Stimulated activated CD4-positive, alpha-beta T cell treated with anti-CD3 and anti-CD28 coated beads, Interleukin-15, amount 100 ng/mL, for 48 hours (primary cell): ENCODE measurements at places on chromosomes 2 and 18.

DNA sequence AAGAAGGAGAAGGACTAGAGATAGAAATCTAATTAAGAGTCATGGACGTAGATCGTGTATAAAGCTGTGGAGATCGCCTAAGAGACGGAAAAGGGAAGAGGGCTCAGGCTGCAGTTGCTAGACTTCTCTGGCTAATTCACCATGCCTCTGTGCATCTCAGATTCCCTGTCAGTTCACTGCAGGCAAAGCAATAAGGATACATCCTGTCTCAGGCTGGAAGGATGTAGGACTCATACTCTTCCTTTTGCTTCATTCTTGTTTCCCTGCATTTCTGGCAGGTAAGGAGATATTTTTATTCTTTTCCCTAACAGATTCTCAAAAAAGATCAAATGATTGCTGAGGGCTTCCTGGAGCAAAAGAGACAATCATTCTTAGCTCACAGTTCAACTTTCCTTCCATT is 112.5 kb downstream of the AP1S3 start:
- DNase-seq, result no peak

GRCh38 chr18:48778344-48779011 is 172.3 kb downstream of the SMAD7 start:
- DNase-seq, result no peak

DNA sequence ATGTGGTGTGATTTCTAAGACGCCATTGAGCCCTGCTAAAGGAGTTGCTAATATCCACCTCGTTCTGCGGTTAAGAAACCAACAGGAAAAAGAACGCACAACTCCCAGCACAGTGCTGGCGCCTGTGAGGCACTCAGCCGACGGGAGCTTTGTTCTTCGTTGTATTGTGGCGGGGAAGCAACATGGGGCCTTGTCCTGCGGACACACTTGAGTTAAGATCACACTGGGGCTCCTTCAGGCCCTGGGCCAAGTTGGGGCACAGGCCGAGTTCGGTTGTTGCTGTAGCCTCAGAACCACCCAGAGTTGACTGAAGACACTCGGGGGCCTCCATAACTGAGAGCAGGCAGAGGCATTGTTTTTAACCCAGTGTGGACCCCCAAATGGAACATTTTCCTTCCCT is 30.6 kb upstream of the CD8A start:
- no peak for DNase-seq

DNA sequence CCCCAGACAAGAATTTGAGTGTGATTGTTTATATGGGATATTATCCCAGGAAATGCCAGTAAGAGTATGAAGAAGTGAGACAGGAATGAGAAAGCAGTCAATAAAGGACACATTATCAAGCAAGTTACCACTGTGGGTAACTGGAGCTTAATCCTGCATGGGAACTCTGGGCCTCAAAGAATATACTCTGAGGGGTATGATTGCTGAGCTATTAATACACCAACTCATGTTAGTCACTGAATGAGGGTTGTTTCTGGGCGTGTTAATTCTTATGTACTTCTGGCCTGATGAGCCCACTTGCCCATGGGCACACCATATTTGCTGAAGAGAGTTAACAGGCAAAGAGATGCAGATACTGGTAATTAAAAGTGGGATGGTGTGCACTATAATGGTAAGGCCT is 26.6 kb upstream of the PAIP2B start:
- no peak for DNase-seq

GRCh38 chr2:225994748-225995405 is 595.4 kb downstream of the NYAP2 start:
- no peak for DNase-seq

DNA sequence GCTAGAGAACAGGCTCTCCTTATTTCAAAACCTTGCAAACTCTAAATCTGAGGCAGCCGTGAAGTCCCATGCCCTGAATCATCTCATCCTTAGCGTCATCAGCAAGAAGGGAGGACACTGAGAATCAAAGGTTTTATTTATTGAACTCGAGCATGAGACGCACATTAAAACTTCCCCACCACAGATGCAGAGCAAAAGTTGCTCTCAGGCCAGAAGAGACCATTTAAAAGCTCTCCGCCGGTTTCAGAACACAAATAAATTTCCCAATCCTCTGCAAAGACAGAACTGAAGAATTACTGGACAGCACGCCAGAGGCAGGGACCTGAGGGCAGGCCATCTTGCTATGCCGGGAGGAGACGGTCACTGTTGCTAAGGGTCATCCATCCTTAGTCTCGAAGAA is 1.3 kb downstream of the AMMECR1L start:
- DNase-seq, result no peak

DNA sequence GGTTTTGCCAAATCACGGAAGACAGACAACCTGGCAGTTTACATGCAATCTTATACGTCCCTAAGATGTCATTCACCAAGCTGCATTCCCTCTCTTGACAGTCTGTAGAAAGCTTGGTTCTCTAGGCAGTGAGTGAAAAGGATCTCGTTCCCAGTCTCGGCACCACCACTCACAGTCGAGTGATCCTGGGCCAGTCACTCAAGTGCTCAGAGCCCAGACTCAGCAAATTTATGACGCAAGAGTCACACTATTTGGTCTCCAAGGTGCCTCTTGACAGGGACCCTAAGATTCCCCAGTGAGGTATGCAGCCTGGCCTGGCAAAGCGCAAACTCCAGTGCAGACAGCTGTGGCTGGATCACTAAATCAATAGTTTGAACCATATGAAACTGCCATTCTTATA is 77.9 kb downstream of the EIPR1 start:
- no peak for DNase-seq

- DNase-seq, result no peak
Observed at GRCh38 chr2:140424471-140424870, 1644.3 kb upstream of the NXPH2 start.

DNA sequence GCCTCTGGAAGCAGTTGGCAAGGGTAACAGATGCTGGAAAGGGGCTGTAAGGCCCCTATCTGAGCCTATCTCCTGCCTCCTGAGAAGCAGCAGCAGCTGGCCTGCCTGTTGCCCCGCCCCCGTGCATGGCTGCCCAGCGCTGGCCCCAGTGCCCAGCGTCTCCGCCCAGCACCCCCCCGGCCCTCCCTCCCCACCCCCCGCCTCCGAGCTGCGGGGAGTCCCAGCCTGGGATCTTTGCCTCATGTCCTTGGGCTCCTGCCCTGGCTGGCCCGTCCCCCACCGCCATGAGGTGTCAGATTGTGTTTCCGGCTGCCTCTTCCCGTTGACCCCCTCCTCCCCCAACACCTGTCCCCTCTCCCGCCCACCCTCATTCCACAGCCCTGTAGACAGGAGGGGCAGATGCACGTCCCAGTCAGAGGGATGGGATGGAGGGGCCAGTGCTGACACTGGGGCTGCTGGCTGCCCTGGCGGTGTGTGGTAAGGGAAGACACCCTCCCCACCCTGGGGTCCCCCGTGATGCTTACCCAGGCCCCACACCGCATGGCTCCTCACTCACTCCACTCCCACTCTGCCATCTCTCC is at the start of gene CHRND:
TSS of gene CHRND (plus strand) at position 370 of the 581 bp plus-strand sequence. CDS start at position 426, 56 bp downstream.
- no peak for DNase-seq

- no peak for DNase-seq
Observed at GRCh38 chr2:197209742-197210408, 100.7 kb downstream of the ANKRD44 start.

- DNase-seq, result no peak
Observed at GRCh38 chr2:71474744-71475397, 21.5 kb downstream of the DYSF start.

DNA sequence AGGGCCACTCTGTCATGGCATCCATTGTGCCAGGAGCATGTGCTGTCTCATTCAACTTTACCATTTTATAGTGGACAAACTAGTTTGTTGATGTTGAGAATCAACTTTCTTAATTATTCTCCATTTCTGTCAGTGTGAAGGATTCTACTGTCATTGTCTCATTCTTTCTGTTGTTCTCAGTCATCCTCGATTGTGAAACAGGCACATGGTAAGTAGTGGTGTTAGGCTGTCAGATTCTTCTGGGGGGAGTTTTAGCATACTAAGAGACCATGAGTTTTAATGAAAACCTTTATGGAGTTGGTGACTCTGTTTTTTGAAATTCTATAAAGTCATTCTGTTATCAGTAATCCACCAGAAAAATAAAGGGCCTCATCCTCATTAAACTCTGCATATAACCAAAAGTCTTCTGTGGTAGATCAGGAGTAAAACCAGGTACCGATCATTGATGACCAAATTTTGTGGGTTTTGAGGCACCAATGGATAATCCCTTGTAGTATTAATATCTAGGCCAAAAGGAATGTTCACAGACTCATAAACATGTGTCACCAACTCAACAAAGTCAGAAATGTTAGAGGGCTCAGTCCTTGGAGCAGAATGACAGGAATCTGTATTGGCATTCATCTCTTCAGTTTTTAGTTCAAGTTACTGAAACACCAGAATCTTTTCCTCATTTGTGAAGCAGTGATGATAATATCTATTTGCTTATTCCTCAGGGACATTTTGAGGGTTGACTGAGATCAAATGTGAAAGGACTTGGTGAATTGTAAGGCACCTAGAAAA is 73.2 kb downstream of the CERS6 start:
- DNase-seq, result no peak

DNA sequence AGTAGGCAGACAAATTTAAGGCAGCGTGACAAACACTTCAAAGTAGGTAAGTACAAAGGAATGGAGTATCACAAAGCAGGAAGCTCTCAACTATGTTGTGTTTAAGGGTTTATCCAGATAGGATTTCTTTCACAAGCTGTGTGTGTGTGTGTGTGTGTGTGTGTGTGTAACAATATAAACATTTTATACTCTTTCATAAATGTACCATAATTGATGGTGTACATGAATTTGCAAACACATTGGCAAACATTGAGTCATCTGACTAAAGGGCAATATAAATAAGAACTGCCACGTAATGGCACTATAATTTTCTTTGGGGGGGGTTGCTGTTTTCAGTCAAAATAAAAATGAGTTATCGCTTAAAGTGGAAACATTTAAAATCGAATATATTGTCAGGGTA is 1004.4 kb upstream of the DDX18 start:
- DNase-seq, result no peak

DNA sequence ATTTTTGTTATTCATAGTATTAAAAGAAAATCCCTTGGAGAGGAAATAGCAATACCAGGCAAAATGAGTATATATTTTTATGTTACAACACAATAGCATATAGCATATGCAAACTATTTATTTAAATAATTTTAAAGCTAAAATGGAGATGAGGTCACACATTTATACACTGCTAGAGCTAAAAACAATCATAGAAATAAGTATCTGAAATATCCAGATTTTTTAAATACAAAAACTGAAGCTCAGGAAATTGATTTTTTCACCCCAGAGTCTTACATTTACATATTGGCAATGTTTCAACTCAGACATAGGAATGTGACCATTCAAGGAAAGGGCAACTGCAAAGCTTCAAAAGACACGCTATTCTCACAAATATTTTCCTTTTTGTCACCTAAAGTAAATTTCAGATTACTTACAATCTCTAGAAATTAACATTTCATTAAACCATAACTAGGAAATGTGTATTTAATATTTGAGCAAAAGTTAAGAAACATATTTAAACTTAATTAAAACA is 8.9 kb downstream of the TFPI start:
- no peak for DNase-seq

DNA sequence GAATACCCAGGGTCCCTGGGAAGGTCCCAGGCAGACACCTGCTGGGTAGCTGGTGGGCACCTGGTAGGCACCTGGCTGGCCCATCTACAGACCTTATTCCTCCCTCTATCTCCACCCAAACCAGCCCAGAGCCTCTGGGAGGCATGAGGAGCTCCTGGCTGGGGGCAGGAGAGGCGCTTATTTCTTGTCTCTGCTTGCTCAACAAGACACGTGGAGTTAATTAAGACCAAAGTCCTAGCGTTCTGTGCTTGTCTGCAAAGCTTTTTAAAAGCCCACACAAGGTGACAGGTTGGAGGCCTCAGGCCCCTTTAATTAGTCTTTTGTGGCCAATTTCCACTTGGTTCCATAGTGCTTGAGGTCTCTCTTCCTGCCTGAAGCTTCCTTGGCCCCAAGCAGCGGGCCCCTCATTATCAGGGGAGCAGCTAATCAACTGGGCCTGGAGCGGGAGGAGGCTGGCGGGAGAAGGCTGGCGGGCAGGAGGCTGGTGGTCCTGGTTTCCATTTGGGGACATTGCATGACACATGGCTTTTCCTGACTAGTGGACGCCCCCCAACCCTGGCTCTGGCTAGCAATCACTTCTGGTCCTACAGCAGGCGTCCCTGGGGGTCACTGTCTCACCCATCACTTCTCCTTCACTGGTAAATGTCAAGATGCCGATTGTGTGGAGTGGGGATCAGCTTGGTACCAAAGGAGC is 65.4 kb upstream of the HDAC4 start:
- DNase-seq, result no peak

DNA sequence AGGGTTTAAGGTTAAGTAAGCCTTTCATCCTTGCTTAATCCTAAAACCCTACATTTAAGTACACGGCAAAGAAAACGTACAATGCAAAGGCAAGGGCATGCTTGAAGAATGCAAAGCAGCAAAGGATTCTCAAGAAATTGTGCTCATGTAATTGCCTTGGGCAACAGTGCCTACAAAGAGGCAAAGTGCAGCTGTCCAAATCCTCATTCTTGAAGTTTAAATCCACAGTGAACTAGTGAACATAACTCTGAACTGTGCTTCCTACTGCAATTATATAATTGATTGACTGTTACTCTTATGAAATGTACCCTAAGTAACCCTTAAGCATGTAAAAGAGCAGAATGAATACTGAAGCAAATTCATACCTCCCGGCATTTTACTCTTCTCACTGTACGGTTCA is 85.4 kb downstream of the MAP3K20 start:
- no peak for DNase-seq

DNA sequence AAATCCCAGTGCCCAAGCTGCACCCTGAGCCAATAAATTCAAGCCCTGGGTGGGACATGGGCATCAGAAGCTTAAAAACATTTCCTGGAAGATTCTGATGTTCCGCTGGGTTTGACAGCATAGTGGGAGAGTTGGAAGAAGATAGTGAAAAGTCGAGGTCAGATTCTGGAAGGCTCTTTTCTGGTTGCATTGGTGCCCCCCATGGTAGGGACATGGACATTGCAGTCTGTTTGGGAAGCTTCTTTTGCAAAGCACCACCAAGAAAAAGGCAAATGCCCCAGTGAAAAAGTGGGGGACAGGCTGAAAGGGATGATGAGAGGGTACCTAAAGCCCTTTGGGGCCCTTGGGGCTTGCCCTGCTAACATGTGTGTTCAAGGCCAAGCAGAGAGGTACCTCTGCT is 21.0 kb downstream of the MERTK start:
- DNase-seq, result no peak

DNA sequence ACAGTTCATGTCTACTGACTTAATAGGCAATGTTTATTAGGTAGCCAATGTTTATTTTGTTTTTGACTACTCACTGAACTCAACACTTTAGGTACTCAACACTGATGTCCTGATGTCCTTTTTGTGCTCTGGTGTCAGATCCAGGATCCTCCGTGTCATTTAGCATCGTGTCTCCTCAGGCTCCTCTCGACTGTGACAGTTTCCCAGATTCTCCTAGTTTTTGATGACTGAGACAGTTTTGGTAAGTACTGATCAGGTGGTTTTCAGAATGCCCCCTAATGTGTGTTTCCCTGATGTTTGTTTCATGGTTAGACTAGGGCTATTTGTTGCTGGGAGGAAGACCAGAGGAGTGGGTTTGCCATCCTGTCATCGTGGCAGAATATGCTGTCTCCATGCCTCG is 719.7 kb upstream of the SOX11 start:
- DNase-seq, result no peak
